NCI-H510A treated with DMSO at 0.1 percent for 48 hours (cell line): ENCODE measurements at places on chromosomes 2 and 18.

DNA sequence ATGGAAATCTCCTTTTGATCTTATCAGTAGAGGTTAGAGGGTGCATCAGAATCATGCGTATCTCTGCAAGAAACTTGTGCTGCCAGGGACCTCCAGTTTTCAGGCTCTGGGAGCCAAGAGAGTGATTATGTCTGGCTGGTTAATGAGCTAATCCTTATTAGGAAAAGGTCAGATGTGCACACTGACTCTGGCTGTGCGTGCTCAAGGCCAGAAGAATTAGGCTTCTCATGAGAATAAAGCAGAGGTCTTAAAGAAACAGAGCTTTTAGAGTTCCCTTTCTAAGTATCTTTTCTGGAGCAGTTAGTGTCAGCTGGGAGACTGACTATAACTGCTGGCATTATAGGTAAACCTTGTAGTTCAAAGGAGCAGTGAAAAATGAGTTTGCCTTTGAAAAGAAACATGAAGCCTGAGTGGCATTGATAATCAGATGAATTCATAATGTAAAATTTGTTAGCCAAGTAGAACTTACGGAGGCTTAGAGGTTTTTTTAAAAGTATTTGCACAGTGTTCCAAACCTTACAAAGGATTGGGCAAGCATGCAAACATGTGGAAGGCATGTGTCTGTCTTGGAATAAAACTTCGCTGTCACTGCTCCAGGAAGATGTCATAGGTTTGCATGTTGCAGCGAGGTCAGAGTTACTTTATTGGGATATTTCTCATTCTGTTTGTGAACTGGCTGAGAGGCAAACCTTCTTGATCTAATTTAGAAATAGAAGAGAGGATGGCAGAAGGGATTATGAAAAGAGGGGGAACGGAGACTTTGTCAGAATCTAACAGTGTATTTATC is 151.7 kb downstream of the ARHGAP28 start:
- no peak for DNase-seq

DNA sequence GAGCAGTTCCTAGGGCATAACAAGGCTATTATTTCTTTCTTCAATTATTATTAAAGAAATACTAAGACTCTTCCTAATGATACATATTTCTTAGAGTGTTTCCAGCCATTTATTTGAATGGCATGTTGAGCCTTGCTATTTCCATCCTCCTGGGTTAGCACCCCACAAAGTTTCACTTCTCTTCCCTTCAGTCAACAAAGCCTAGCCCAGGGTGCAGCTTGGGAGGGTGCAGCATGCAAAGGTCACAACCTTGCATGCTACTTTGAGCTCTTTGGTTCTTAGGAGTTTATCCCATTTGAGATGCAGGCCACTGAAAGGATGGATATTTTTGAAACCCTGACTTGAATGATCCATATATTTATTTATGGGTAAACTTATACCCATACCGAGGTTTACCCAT is 454.4 kb upstream of the MEIS1 start:
- DNase-seq = no peak

GRCh38 chr18:5478261-5478660 is 65.5 kb downstream of the EPB41L3 start:
- peak; percentile 51 for DNase-seq

DNA sequence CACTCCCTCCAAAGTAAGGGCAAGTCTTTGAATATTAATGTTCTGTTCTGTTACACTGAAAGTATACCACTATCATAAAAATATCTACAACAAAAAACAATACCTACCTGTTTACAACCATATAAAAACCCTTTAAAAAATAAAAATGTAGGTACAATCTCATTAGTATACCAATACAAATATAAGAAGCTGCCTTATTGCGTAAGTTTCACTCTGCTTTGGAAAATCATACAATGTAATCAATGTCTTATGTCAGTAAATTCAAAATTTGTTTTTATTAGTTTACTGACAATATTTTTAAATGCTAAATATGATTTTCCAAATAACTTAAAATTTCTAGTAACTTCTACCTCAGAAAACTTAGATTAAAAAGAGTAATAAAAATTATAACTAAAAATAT is 72.8 kb downstream of the RAPH1 start:
- no peak for DNase-seq

DNA sequence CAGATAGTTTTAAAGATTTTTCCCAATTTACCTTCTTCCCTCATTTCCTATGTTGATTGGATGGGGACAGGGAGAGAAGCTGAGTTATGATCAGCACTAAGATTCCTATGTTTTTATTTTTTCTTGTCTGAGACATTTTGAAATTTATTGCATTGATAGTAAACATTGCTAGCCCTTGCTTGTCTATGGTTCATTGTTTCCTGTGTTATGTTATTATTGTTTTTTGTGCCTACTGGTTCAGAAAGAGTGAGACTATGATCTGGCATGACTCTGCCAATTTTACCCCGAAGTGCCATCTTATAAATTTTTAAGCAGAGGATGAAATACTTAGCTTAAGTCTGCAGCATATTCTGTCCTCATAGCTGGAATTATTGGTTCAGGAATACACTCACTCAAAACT is 478.5 kb downstream of the MBD2 start:
- no peak for DNase-seq

GRCh38 chr2:69184224-69184623 is 171.2 kb downstream of the ANTXR1 start:
- no peak for DNase-seq

DNA sequence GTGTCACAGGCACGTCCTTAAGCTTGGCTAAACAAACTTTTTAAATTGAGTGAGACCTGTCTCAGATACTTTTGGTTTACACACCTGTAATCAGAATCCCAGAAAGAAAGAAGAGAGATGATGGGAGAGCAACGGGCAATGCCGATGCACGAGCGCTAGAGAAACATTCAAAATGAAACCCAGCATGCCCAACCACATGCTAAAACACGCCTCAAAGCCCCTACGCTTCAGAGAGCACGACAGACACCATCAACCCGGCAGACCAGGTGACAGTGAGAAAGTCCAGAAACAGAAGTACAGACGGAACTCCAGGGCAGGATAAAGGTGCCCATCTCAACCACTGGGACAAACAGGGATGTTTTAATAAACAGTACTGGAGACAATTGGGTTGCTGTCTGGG is 85.5 kb downstream of the HDAC4 start:
- DNase-seq = no peak
